Spleen (tissue), 13 donors: ENCODE measurements at places on chromosomes 2 and 18. TPM values are rescaled to one million over a fixed set of nuclear protein-coding genes. Genes with fewer than 3 reads are reported as not detected.
A peak's percentile ranks its signal among the peaks of the same experiment; 100 is the strongest.

DNA sequence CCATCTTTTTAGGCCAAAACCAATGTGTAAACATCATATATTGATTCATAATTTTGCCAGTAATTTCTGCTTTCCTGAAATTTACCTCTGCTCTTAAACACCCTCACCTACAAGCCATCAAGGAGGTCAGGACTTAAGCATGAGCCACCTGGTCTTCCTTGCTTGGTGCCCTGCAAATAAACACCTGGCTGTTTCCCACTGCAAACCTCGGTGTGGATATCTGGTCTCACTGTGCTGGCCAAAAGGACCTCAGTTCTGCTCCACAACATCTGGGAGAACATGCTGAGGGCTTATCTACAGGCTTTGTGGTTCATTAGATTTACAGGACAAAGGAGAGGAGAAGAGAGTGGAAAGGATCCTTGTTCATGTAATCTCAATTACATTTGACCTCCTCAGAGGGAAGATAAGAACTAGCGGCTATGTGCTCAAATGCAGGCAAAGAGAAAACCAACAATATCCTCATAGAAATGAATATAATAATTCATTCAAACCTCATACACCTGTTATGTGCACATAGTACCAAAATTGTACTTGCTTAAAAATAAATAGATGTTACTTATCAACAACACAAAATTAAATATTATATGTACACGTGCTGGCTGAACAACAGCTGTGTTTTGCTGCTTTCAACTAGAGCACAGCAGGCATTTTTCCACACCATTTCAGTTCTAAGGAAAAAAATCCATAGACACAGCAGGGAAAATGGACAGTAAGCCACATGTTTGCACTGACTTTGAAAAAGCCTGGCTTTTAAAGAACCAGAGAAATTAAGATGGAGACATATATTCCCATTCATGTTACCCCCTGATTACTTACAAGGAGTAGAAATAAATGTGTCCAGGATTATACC, 465.1 kb downstream of the LPIN1 start:
- no peak for DNase-seq

- DNase-seq: no peak
Observed at GRCh38 chr2:188628989-188629752, 337.5 kb downstream of the GULP1 start.

DNA sequence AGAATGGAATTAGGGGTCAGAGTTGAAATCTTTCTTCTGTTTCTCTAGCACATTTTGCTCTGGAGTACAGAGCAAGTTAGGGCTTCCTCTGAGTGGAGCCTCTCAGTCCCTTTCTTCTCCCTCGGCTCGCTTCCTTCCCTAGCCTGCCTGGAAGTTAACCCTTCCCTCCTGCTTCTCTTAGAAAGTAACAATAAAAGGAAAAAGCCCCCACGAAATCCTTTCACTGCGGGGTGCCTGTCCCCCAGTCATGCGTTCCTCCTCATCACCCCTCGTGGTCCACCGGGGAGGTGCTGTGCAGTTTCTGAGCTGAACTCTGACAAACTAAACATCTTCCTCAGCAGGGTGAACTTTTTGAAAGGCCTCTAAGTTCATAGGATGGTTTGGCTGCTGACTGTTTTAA, 2.0 kb downstream of the IGFBP2 start:
- DNase-seq: no peak

DNA sequence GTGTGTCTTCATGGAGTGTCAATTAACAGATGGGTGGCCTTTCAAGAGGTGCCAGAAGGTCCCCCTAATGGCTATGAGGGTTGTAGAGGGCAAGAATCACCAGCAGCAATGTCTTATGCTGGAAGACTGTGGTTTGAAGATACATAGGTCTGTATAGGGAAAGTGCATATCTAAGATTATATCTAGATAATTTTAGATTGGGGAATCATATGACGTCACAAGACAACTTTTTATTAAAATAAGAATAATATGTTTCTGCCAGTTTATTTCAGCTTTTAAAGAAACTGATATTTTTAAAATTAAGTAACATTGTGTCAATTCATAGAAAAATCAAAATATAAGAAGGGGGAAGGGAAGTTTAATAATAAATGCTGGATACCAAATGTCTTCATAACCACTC, 162.3 kb downstream of the TTN start:
- no peak for DNase-seq

- DNase-seq: no peak
Observed at GRCh38 chr2:73307720-73308119, 14.4 kb upstream of the EGR4 start.

DNA sequence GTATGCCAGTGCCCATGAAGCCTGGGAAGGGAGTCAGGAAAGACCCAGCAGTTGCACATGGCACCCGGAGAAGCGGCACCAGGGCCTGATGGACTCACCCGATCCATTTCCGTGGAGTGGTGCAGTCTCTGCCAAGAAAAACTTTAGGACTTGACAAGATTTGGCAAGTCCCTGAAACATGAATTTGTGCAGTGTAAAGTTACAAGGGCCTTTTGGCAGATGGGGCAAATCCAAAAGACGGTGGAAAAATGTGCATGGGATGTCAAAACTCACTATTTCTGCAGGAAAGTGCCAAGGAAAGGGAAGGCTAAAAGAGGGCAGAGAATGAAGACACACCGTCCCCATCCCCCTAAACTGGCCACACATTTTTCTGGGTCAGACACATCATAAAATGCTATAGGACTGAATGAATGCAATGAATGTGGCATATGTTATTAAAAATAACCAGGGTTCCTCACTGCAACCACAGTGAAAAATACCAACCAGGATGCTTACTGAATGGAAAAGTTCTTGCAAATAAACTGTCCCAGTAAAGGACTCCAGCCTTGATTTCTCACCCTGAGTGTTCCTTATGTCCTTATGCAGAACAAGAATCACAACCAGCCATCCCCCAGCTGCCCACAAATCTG, 173.5 kb upstream of the SIX2 start:
- DNase-seq: no peak

DNA sequence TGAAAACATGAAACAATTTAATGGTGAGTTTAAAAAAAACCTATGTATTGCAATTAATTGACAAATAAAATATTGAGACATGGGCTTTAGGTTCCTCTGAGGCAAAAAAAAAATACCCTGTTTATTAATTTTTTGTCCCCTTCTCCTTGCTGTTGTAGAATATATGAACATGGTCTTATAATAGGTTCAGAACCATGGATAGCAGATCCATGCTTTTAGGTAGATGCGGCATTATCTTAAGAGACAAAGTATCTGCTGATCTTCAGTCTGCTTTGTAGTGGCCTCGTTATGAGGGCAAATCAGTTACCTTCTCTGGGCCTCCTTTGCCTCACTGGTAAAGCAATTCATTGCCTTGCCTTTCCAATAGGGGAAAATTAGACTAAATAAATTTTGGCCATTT, 850.7 kb downstream of the NRXN1 start:
- DNase-seq: no peak

- DNase-seq: no peak
Observed at GRCh38 chr2:122710049-122710448, 954.6 kb downstream of the TSN start.

GRCh38 chr2:224217962-224218347, 178.9 kb upstream of the SERPINE2 start:
- no peak for DNase-seq

- no peak for DNase-seq
Observed at GRCh38 chr2:28643911-28644334, 107.7 kb upstream of the PPP1CB start.

DNA sequence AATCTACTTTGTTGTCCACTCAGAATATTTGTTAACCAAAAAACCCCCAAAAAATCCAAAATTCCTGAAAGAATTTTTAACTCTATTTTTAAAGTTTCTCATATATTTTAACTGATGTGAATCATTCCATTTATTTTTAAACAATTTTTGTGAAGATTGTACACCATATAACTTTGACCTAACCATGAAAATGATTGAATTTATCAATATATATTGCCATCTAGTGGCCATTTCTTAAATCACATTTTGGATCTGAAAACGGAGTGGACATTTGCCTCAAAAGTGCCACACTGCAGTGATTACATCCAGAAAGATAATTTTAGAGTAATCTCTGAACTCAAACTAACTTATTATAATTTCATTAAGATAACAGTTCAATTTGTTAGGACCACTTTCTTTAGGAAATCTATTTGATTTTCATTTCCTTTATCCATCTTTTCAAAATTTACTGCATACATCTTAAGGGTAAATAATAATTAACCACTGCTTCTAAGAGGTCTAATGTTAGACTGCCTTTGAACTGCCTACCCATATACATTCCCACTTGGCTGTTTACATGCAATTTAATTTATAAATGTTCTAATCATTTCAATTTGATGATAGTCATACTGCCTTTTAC, 71.1 kb downstream of the DSC3 start:
- DNase-seq: no peak

- DNase-seq: no peak
Observed at GRCh38 chr2:196758474-196759377, 40.8 kb downstream of the GTF3C3 start.

GRCh38 chr2:6747433-6747832, 118.3 kb downstream of the CMPK2 start:
- no peak for DNase-seq

GRCh38 chr2:61910603-61911002, 5.1 kb downstream of the COMMD1 start:
- no peak for DNase-seq

GRCh38 chr2:75792146-75792545, 81.4 kb upstream of the GCFC2 start:
- DNase-seq: no peak

DNA sequence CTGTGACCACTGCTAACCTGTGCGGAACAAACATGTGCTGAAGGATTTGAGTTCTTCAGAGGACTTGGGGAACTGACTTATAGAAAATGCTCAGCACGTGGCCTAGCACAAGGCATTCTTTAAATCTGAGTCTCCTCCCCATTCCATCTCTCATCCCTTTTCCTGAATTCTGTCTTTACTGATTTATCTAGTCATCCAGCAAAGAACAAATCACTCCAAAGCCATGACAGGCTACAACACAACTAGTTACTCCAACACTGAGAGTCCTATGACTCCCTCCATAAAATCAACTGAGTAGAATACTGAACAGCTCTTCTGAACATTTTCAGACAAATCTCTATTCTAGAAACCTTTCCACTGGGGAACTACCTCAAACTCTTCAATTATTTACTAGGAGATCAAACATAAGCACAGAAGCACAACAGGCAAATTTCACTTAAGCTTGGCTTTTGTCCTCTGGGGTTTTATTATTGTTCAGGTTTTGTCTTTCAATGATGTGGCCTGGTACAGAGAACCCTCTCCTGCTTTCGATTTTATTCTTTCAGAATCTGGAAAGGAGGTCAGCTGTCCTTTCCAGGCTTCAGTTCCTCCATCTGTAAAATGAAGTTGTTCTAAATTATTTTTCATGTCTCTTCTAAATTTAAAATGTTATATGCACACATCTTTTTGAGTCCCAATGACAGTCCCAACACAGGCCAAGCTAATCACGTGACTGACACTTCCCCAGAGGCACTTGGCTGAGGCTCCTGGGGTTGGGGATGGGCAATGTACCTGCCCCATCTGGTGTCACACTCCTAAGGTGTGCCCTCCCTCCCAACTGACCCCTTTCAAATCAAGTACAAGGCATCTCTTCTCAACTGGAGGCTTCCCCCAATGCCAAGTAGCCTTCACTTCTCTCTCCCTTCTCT, 31.8 kb downstream of the RNU4ATAC start:
- DNase-seq: peak; percentile 50

DNA sequence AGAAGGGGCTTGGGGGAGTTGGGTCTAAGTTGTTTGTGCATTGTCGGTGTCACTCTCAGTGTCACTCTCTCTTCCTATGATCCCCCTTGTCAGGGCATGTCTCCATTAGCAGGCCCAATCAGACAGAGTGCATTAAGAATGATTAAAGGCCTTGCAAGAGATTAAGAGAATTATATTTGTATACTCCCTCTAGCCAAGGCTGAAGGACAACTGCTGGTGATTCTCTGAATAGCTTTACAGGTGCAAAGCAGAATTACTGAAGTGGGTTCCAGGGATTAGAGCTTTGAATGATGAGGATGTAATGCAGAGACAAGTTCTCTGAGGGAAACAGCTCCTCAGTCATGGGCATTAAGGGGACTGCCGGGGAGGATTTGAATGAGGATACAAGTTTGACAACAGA, 104.8 kb upstream of the LGALSL start:
- DNase-seq: no peak

DNA sequence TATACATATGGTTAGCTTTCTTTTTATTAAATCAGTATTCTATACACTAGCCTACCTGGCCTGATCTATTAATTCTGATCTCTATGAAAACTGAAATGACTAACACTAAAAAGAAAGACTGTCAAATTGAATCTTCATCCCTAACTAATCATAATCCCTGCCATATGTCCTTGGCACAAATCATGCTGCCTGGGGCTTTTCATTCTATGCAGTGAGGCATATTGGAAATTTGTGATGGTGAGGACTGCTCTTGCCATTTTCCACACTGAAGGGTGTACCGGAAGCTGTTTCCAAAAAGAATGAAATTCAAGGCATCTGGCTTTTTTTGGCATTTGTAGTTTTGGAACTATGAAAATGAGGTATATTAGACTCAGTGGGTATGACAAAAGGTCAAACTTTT, 39.7 kb downstream of the RAPGEF4 start:
- DNase-seq: no peak

GRCh38 chr2:51441786-51442185, 409.9 kb upstream of the NRXN1 start:
- DNase-seq: no peak

DNA sequence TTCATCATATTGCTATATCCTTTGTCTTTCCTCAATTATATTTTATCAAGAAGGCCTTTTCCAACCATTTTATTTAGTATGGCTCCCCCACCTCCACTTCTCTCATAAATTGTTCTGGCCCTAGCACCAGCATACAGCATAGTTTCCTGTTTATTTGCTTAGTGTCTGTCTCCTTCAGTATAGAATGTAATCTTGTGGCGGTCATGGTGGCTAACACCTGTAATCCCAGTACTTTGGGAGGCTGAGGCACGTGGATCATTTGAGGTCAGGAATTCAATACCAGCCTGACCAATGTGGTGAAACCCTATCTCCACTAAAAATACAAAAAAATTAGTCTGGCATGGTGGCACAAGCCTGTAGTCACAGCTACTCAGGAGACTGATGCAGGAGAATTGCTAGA, 39.6 kb upstream of the CLASP1 start:
- no peak for DNase-seq

The IL36B gene
- polyA plus RNA-seq: not detected

The ADD2 gene
- polyA plus RNA-seq: 0.47 TPM

The STPG4 gene
- polyA plus RNA-seq: 0.19 TPM

The MDH1B gene
- polyA plus RNA-seq: 0.10 TPM

The STAT1 gene
- polyA plus RNA-seq: 25.6 TPM

The TMEM178A gene
- polyA plus RNA-seq: 1.9 TPM

The LRP2 gene
- not detected for polyA plus RNA-seq

The TWIST2 gene
- 2.4 TPM for polyA plus RNA-seq

The REG3A gene
- polyA plus RNA-seq: 0.93 TPM

The GAL3ST2 gene
- not detected for polyA plus RNA-seq

The PLB1 gene
- polyA plus RNA-seq: 4.5 TPM

The TEX44 gene
- not detected for polyA plus RNA-seq
